ENCODE measurements at places on chromosomes 5 and 9. TPM values are rescaled to one million over a fixed set of nuclear protein-coding genes. Genes with fewer than 3 reads are reported as not detected.

Gene ZDHHC21
- 5.5 TPM for total RNA-seq

Gene HTR1A
- not detected for total RNA-seq

Gene PCDHB15
- total RNA-seq, result 0.32 TPM

Gene WNT8A
- total RNA-seq, result not detected
